NCI-H2227 treated with DMSO at 0.1 percent for 48 hours (cell line): ENCODE measurements at places on chromosomes 3 and 15.

- no peak for DNase-seq
Observed at GRCh38 chr15:81313686-81314085, 10.3 kb downstream of the STARD5 start.

GRCh38 chr3:51681453-51681852 is 10.4 kb downstream of the TEX264 start:
- DNase-seq: no peak

DNA sequence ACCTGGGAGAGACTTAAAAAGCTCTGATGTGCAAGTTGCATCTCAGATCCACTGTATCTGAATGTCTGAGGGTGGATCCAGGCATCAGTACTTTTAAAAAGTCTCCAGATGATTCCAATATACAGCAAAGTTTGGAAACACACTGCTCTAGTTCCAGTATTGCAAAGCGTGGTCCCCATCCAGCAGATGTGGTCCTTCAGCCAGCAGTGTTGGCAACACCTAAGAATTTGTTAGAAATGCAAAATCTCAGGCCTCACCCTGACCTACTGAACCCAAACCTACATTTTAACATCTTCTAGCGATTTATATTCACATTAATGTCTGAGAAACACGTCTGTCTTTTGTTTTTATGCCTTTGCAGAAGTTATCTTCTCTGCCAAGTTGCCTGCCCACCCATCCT is 32.2 kb upstream of the SGO1 start:
- DNase-seq: no peak

GRCh38 chr15:100671858-100672543 is 69.6 kb downstream of the ASB7 start:
- no peak for DNase-seq

- no peak for DNase-seq
Observed at GRCh38 chr3:153070511-153070868, 91.5 kb upstream of the RAP2B start.

DNA sequence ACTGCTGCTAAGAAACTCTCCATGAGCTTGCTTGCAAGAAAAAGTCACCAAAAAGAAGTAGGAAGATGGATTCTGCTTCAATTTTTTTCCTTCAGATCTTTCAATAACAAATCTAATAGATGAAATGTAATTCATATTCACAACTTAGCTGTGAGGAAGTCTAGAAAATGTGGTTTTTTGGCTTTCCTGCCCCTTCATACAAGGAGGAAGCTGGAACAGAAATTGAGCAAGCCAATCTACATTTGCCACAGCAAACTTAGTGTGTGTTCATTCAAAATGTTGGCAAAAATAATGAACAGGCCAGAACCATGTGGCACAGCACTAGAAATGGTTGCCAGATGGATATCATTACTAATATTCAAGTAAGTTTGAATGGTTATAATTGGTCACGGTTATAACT is 93.2 kb upstream of the NEDD4 start:
- DNase-seq: no peak

DNA sequence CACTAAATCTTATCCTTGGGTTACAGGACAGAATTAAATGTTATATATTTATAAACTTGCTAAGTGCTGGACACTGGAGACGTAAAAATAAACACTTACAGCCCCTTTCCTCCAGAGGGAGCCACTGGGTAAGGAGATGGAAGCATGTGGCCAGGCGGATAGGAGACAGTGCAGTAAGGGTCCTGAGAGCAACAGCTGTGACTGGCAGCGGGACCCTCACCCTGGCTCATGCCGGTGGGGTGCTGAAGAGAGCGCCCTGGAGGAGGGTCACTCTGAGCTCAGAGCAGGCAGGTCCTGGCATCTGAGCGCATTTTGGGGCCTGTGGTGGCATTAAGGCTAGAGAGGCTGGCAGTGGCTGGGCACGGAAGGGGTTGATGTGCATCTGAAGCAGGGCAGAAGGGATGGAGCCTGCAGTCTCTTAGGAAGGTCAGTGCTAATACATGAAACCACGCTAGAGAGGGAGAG is 16.0 kb downstream of the SEC61A1 start:
- no peak for DNase-seq

DNA sequence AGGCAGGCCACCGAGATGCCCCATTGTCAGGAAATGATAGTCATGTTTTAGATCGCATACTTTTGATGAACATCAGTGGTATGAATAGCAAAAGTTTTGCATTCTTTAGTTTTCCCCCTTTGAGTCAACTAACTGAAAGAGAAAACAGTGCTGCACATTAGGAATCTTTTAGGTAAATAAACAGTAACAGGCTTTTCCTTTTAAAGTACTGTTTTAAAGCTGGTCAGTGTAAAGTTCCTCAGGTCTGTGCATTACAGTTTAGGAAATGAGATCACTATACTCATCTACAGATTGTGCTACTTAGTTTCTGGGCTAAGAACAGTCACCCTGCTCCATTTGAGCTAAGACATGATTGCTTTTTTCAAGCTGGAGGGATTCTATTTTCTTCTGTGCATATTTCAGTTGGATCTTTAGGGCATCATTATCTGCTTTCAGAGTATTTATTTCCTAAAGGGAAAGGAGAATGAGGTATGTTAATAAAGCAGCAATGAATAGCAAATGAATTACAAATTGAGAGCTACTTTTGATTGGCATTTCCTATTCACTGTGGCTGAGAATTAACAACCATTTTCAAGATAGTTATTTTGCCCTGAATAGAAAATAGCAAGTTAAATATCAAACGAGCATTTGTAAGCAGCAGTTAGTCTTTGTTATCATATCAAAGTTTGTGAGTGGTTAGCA is 36.5 kb downstream of the FAM98B start:
- no peak for DNase-seq

GRCh38 chr15:50790778-50791453 is 25.4 kb upstream of the SPPL2A start:
- no peak for DNase-seq

DNA sequence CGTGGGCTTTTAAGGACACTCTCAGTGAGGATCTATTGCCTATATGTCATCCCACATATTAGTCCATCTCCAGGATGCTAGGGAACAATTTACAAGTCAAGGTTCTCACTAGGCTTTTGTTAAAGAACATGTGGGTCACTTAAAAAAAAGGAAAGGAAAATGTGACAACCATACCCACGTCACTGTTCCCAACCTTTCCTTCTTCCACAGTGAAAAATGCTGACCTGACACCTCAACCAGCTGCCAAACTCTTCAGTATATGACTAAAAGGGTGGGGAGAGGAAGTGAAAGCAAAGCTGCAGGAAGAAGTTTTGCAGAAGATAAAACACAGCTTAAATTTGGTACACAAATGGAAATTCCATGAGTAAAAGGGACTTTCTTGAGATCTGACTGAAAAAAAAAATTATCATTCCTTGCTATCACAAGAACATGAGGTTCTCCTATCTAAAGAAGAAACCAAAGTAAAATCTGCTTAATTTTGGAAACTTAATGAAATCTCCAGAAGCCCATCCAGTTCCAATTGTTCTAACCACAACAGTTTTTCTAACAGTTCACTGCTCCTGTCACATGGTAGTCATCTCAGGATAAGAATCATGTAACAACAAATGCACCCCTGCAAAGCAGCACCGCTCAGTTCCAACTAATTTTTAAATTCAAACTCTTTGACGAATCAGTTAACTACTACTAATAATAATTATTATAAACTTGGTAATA is 117.0 kb upstream of the TSPAN3 start:
- no peak for DNase-seq

DNA sequence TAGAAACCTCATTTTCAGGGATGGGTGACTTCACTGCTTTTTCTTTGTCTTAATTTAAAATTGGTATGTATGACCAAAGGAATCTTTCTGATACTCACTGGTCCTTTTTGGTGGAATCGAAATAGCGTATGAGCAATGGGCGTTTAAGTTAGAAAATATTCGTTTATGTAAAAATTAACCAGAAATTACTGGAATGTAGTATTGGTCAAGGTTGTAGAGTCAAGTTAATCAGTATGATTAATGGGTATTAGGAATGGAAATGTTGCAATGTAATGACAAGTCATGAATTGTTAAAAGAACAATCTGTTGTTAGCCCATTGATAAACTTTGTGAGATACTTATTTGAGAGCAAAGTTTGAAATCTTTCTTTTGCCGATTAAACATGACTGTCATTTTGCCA is 36.9 kb downstream of the AKAP13 start:
- no peak for DNase-seq

GRCh38 chr3:160179906-160180305 is 45.3 kb upstream of the C3orf80 start:
- no peak for DNase-seq
